ENCODE measurements at places on chromosomes 11 and 22.
A peak's percentile ranks its signal among the peaks of the same experiment; 100 is the strongest.

- DNase-seq: no peak
Observed at GRCh38 chr11:109329716-109330115, 92.3 kb upstream of the C11orf87 start.

- DNase-seq: no peak
Observed at GRCh38 chr11:118115048-118115447, 28.3 kb upstream of the SMIM35 start.

GRCh38 chr11:112509300-112509699 is 248.6 kb upstream of the PLET1 start:
- no peak for DNase-seq

DNA sequence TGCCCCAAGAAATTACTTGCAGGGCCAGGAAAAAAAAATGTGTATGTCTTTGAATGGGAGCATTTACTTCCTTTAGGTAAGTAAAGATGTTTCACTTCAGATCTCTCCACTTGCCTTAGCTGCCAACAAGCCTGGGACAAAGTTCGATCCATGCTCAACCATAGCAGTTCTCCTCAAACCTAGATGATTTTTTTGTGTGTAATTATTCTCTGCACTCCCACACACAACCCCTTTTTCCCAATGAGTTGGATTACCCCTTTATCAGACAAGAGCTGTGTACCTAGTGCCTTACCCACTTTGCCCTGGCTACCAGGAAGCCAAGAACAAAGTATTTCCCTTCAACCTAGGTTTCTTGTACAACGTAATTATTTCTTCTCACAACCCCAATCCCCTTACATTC is 35.6 kb downstream of the TPBGL start:
- DNase-seq: no peak

- DNase-seq: no peak
Observed at GRCh38 chr22:30880847-30881246, 87.7 kb downstream of the MORC2 start.

- no peak for DNase-seq
Observed at GRCh38 chr11:45475173-45475572, 189.0 kb upstream of the SYT13 start.

DNA sequence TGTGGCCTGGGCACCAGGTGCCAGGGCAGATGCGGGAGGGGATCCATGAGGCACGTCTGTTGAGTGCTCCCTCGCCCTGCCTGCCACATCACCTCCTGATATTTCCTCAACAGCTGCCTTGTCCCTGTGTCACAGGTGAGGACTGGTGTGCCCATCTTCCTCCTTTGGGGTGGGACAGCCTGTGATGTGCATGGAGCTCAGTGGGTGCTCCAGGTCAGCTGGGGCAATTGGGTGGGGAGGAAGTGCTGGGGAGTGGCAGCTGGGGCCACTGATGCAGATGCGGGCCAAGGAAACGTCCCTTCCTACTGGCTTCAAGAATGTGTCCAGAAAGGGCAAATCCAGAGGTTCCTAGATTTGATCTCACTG is 83.6 kb downstream of the MORC2 start:
- DNase-seq: no peak

DNA sequence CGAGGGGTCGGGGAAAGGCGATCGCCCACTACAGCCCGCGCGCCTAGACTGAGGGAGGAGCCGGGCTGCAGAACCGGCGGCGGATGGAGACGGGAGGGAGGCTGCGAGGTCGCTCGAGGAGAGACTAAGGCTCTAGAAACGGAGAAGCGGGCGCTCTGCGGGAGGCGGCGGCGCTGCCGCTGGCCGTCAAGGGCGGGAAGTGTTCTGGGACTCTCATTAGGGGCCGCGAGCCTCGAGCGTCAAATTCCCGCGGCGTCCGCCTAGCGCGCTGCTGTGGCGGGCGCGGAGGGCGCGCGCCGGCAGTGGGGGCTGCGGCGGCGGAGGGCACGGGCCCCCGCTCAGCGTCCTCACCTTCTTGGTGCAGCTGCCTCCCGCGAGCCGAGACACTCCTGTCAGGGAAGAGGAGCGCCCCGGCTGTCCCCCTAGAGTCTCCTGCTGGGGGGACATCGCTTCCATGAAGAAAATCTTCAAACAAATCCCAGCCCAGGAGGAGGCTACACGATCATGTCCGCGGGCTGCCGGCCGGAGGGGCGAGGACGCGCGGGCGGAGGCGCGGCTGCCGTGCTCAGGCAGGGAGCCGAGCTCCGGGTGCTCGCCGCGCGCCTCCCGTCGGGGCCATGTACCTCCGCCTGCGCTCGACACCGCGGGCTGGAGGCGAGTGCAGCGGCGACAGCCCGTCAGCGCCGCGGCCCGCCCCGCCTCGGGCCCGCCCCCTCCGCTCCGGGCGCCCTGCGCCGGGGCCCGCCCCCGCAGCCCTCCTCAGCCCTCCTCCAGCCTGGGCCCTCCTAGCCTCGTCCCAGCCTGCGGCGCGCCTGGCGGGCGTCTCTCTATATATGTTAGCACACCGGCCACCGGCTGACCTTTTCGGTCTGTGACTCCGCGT is at the start of gene ARHGAP20:
TSS of gene ARHGAP20 (minus strand) at position 662 of the 883 bp plus-strand sequence. CDS start at position 456, 206 bp downstream.
- DNase-seq: peak; percentile 67

GRCh38 chr11:110173811-110174644 is 80.8 kb downstream of the ZC3H12C start:
- peak; percentile 84 for DNase-seq

- DNase-seq: no peak
Observed at GRCh38 chr11:61028135-61028729, 56.8 kb downstream of the CD6 start.

DNA sequence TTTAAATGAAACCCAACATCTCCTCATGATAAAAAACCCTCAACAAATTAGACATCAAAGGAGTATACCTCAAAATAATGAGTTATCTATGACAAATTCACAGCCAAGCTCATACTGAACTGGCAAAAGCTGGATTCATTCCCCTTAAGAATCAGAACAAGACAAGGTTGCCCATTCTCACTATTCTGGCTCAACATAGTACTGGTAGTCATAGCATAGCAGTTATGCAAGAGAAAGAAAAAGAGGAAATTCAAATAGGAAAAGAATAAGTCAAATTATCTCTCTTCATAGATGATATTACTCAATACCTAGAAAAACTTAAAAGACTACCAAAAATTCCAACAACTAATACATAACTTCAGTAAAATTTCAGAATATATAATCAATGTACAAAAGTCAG is 29.4 kb upstream of the XKR3 start:
- DNase-seq: no peak

DNA sequence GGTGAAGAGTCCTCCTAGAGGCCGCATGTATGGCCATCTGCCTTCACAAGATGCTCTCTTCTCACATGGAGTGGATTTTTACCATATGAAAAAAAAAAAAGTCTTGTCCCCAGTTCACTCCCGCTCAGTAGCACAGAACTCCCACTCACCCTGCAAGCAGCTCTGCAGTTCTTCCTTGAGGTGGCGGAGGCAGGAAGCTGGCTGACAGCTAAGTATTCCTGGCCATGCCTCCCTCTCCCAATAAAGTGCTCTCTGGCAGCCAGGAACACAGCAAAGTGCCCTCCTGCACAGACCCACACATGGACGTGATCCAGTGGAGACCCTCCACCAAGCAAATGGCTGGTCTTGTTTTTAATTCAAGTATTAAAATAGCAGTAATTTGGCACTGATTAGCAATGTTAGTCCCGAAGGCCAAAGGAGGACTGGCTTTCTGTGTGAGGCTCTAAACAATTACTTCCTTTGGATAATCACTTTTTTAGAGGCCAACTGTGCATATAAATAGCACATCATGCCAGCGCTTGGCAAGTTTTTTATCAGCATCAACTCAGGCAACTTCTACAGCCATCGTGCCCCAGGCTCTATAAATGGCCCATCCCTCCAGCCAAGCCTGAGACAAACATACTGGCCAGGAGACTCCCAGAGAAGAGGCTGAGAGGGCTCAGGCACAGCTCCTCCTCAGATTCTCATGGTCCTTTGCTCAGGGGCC is 413.6 kb downstream of the OPCML start:
- DNase-seq: no peak

GRCh38 chr11:69892986-69893555 is 73.9 kb upstream of the FGF3 start:
- no peak for DNase-seq

DNA sequence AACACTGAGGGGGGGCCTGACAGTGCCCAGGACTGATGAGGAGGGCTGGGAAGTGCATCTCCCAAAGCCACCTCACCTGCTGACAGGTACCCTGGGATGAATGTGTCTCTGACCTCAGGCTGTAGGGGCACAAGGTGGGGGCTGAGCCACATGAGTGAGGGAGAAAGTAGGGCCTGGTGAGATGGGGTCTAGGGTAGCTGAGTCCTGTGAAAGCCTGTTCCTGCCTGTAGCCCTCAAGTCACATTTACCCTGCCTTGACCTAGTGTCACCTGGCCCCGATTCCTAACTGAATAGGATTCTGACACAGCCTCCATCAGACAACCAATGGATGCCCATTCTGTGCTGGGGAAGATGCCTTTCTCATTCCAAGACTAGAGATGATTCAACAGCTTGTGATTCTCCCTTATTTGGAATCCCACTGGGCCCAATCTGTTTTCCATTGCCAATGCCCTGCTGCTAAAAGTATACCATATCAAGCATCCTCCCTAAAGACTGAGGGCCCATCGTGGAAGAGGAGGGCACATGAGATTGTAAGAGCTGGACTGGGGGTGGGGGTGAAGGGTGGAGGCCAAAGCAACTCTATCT is 11.1 kb upstream of the RFPL1 start:
- no peak for DNase-seq

DNA sequence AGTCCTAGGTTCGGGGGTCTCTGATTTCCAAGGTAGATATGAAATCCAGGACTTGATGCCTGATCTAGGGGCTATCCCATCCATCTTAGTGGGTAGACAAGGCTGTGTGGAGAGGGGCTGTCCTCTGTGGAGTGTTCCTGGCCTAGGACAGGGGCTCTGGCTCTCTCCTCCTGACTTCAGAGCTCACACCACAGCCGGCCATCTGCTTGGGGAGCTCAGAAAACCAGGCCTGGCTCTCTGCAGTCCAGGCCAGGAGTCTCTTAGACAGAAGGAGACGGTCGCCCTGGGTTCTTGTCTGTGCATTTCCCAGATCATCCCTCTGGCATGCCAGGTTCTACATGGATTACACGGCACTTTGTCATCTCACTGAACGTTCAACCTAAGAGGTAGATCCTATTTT is 17.9 kb downstream of the TUB start:
- DNase-seq: no peak

DNA sequence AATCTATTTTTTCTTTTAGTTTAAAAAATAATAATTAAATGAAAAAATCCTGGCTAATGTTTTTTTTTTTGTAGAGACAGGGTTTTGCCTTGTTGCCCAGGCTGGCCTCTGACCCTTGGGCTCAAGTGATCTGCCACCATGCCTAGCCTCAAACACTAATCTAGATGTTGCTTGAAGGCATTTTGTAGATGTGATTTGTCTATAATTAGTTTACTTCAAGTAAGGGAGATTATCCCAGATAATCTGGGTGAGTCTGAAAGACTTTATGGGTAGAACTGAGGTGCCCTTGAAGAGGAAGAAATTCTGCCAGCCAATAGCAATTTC is 38.6 kb upstream of the RBFOX2 start:
- no peak for DNase-seq

- no peak for DNase-seq
Observed at GRCh38 chr22:23763579-23763945, 772 bp downstream of the C22orf15 start.

Measured in fibroblast of pulmonary artery (primary cell).